Left lung (tissue), 14 donors: ENCODE measurements at places on chromosomes 7 and 10. TPM values are rescaled to one million over a fixed set of nuclear protein-coding genes. Genes with fewer than 3 reads are reported as not detected.

Gene NUPR2
- total RNA-seq: 4.6 TPM

GRCh38 chr7:158655931-158656441 lies 48.6 kb downstream of the NCAPG2 start:
- H3K27ac ChIP-seq: no peak overlapping the region
- H3K27me3 ChIP-seq: no peaks in the 10 kb centered on the region
- peaks cover 45% of the 10 kb centered on the region for H3K36me3 ChIP-seq
- no peaks in the 10 kb centered on the region for H3K4me1 ChIP-seq

- H3K27me3 ChIP-seq: no peaks in the 10 kb centered on the region
- no peaks in the 10 kb centered on the region for H3K36me3 ChIP-seq
- no peak overlapping the region for H3K27ac ChIP-seq
- DNase-seq: no peak
- H3K4me3 ChIP-seq: no peak overlapping the region
Measured at GRCh38 chr10:86113983-86114382, 252.6 kb downstream of the GRID1 start.

Gene CALN1
- total RNA-seq: not detected

DNA sequence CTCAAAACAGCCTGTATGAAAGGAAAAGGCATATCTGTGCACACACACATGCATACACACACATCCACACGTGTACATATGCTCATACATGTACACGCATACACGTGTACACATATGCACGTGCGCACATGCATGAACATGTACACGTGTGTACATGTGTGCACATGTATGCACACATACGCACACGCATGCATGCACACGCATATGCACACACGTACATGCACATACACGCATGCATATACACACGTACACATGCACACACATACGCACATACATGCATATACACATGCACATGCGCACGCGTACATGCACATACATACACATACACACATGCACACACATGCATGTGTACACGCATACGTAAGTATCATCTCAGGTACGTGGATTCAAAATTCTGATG lies 19.4 kb downstream of the DIP2C start:
- no peak overlapping the region for H3K27ac ChIP-seq
- no peak overlapping the region for H3K4me3 ChIP-seq
- H3K36me3 ChIP-seq: no peaks in the 10 kb centered on the region
- no peak for DNase-seq
- H3K4me1 ChIP-seq: no peaks in the 10 kb centered on the region

Gene TMEM236
- total RNA-seq: 2.4 TPM

GRCh38 chr7:148485618-148486017 lies 104.9 kb upstream of the C7orf33 start:
- no peak for DNase-seq
- H3K4me1 ChIP-seq: no peaks in the 10 kb centered on the region
- no peaks in the 10 kb centered on the region for H3K27me3 ChIP-seq
- no peaks in the 10 kb centered on the region for H3K36me3 ChIP-seq

- H3K27me3 ChIP-seq: no peaks in the 10 kb centered on the region
- H3K4me1 ChIP-seq: no peaks in the 10 kb centered on the region
- H3K4me3 ChIP-seq: no peak overlapping the region
- no peak for DNase-seq
- no peak overlapping the region for H3K27ac ChIP-seq
- H3K36me3 ChIP-seq: no peaks in the 10 kb centered on the region
Measured at GRCh38 chr10:113221756-113222168, 271.7 kb downstream of the TCF7L2 start.

Gene TMEM140
- 24.0 TPM for total RNA-seq

GRCh38 chr7:88885131-88885530 lies 89.6 kb upstream of the TEX47 start:
- no peak overlapping the region for H3K4me3 ChIP-seq
- no peaks in the 10 kb centered on the region for H3K36me3 ChIP-seq
- no peak overlapping the region for H3K27ac ChIP-seq
- DNase-seq: no peak

Gene WDR86
- total RNA-seq: 1.1 TPM

DNA sequence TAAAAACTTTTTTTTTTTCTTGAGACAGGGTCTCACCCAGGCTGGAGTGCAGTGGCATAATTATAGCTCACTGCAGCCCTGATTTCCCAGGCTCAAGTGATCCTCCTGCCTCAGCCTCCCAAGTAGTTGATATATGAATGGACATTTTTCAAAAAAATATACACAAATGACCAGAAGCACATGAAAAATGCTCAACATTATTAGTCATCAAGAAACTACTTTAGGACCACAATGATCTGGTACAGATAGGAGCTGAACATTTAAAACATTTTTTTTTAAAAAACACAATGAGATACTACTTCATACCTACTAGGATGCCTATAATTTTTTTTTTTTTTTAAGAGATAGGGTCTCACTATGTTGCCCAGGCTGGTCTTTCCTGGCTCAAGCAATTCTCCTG lies 21.7 kb downstream of the SCD start:
- DNase-seq: no peak
- H3K27ac ChIP-seq: no peak overlapping the region
- H3K4me1 ChIP-seq: peaks cover 23% of the 10 kb centered on the region
- no peak overlapping the region for H3K4me3 ChIP-seq
- H3K27me3 ChIP-seq: no peaks in the 10 kb centered on the region

GRCh38 chr7:150686030-150686631 lies 625 bp downstream of the GIMAP2 start:
- peaks cover 20% of the 10 kb centered on the region for H3K36me3 ChIP-seq
- H3K4me3 ChIP-seq: peak overlapping the region; percentile 65
- no peaks in the 10 kb centered on the region for H3K27me3 ChIP-seq
- H3K27ac ChIP-seq: peak overlapping the region; percentile 88
- no peak for DNase-seq

- H3K4me1 ChIP-seq: peaks cover 8% of the 10 kb centered on the region
- peak; percentile 64 for DNase-seq
- no peaks in the 10 kb centered on the region for H3K36me3 ChIP-seq
- H3K4me3 ChIP-seq: no peak overlapping the region
- peak overlapping the region; percentile 20 for H3K27ac ChIP-seq
- peaks cover 5% of the 10 kb centered on the region for H3K27me3 ChIP-seq
Measured at GRCh38 chr7:158432369-158433341, 155.0 kb downstream of the PTPRN2 start.

Gene ZMIZ1
- total RNA-seq: 63.1 TPM

DNA sequence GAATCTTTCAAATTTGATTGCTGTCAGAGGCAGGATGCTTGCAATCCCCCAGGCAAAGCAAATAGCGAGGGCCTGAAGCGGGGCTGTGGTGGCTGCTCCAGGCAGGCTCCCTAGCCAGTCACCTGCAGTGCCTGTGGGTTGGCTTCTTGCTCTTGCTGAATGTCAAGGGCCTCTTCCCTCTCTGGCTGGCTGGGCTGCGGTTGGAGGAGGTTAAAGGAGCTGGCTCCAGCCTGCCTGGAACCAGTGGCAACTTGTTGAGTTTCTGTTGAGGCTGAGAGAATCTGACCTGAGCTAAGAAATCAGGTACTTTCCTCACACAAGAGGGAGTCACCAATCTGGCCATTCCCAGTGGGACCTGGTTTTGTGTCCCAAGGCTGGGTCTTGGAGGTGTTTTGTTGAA lies 134.7 kb downstream of the TMEM178B start:
- H3K36me3 ChIP-seq: no peaks in the 10 kb centered on the region
- H3K4me3 ChIP-seq: no peak overlapping the region
- H3K27ac ChIP-seq: no peak overlapping the region

GRCh38 chr10:51683031-51683691 lies 16.2 kb downstream of the CSTF2T start:
- no peaks in the 10 kb centered on the region for H3K36me3 ChIP-seq
- H3K27ac ChIP-seq: no peak overlapping the region
- H3K27me3 ChIP-seq: no peaks in the 10 kb centered on the region
- H3K4me3 ChIP-seq: no peak overlapping the region
- no peaks in the 10 kb centered on the region for H3K4me1 ChIP-seq

- H3K4me3 ChIP-seq: no peak overlapping the region
- H3K4me1 ChIP-seq: no peaks in the 10 kb centered on the region
- no peak overlapping the region for H3K27ac ChIP-seq
- no peaks in the 10 kb centered on the region for H3K27me3 ChIP-seq
Measured at GRCh38 chr10:36457751-36458150, 667.6 kb upstream of the ANKRD30A start.
